ENCODE measurements at places on chromosomes 5 and 9. TPM values are rescaled to one million over a fixed set of nuclear protein-coding genes. Genes with fewer than 3 reads are reported as not detected.

DNA sequence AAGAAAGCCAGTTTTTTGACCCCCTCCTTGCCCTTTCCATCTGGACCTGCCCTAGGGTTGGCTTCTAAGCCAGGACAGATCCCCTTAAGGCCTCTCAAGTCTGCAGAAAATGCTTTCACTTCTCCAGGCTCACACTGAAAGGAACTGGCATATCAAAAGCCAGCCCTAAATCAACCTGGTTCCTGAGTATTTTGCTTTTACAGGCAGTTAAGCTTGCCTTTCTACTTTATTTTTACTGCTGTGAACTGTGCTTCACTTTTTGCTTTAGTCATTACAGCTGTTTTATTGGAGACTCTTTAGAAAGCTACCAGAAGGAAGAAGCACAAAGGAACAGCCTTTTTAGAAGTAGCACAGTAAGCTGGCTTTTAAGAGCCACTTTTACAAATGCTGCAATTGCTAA lies 5.0 kb downstream of the TARS1 start:
- DNase-seq, result no peak

GRCh38 chr9:136117916-136118319 lies 757 bp downstream of the TMEM250 start:
- no peak for DNase-seq

BAAT gene
- not detected for total RNA-seq

- no peak for DNase-seq
These were observed 58.4 kb downstream of the SLC1A3 start for GRCh38 chr5:36664766-36665165.

DNA sequence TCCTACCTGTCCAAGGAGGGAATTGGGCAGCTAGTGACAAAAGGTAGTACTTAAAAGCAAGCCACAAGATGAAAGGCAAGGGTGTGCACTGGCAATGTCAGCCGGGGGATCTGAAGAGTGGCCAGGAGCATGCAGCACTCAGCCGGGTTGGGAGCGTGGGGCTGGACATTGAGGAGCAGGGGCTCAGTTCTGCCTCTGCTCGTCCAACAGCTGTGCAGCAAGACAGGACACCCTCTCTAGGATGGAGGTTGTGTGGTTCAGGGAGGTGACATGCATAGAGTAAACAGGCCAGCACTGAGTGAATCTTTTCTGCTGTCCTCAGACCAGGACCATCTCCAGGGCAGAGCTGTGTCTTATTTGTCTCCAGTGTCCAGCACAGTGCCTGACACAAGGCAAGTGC lies 235.3 kb downstream of the CRB2 start:
- DNase-seq, result no peak

CD74 gene
- total RNA-seq, result 24.3 TPM

ANXA1 gene
- total RNA-seq, result 682 TPM

GRCh38 chr5:96577909-96578308 lies 84.3 kb upstream of the CAST start:
- DNase-seq, result no peak

GRCh38 chr9:125593581-125594222 lies 113.3 kb downstream of the MAPKAP1 start:
- DNase-seq, result no peak

- no peak for DNase-seq
These were observed 672 bp upstream of the KCNT1 start for GRCh38 chr9:135701067-135701958.

DNA sequence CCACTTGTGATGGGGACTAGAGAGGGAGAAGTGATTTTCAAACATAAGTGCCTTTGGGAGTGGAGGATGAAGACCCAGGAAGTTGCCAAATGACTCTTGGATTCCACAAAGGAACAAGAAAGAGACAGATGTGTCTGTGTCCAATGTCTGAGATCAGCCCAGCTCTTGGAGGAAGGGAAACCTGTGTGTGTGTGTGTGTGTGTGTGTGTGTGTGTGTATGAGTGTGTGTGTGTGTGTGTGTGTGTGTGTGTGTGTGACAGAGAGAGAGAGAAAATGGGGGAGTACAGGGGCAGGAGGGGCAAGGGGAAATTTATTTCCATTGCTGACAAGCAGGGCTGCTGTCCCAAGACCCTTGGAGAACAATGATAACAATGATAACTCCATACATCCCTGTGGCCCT lies 72.0 kb downstream of the PSD2 start:
- DNase-seq, result no peak

- no peak for DNase-seq
These were observed 211.2 kb downstream of the NXNL2 start for GRCh38 chr9:88746029-88746742.

- no peak for DNase-seq
These were observed 159.5 kb downstream of the RAPGEF6 start for GRCh38 chr5:131475541-131475941.

SOWAHA gene
- total RNA-seq, result not detected

GRCh38 chr9:91191411-91192380 lies 170.0 kb downstream of the AUH start:
- DNase-seq, result no peak

GRCh38 chr9:134628354-134628736 lies 13.3 kb upstream of the COL5A1 start:
- DNase-seq, result no peak

SPINK13 gene
- total RNA-seq, result not detected

GRCh38 chr5:88831816-88832215 lies 51.2 kb downstream of the MEF2C start:
- DNase-seq, result no peak

- DNase-seq, result no peak
These were observed 586 bp downstream of the HMGXB3 start for GRCh38 chr5:150000990-150001659.

GRCh38 chr9:126538550-126538949 lies 75.2 kb upstream of the LMX1B start:
- DNase-seq, result no peak

DNA sequence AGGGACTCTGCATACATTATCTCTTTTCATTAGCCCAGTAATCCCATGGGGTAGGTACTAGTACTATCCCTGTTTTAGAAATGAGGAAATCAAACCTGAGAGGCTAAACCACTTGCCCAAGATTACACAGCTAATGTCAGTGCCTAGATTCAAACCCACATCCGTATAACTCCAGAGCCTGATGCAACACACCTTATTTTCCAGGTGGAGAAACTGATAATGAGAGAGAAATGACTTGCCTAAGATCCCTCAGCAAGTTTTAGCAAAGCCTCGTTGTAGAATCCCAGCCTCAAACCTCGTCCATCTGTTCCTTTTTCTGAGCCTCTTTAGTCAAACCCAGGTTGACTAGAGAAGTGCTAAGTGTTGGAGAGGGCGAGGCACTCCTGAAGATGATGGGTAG lies 1.1 kb upstream of the ADAM19 start:
- DNase-seq, result no peak

NR5A1 gene
- not detected for total RNA-seq

GRCh38 chr9:109889456-109889855 lies 109.5 kb downstream of the PALM2AKAP2 start:
- DNase-seq, result no peak

DNA sequence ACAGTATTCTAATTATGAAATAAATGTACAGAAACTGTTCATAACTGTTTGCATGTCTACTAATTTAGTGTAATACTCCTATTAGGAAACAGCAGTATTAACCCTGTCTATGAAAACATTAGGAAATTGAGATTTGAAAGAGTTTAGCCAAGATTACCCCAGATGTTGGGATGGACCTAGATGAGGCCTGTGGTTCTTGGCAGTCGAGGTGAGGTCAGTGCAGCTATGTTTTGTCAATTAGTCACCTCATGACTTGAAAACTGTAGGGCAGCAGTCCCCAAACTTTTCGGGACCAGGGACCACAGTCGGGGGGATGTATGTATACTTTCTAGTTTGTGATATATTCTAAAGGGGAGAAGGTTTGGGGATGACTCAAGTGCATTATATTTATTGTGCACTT lies 4.7 kb downstream of the LNPEP start:
- DNase-seq, result no peak

- no peak for DNase-seq
These were observed 1.6 kb upstream of the DNLZ start for GRCh38 chr9:136364942-136365774.

DNA sequence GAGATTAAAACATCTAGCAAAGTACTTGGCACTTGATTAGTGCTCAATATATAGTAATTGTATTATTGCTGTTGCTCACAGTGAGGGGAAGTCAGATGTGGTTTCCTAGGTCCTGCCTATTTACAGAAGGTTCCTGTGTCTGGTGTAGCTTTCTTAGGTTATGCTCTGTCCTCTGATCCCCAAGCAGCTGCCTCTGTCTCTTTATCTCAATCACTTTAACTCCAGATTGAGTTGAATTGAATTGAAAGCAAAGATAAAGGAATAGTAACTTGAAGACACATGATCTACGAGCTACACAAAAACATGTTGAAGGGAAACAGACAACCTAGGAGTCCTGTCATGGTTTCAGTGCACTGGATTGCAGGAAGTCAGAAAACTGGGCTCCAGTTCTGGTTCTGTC lies 113.9 kb upstream of the ADAMTSL1 start:
- DNase-seq, result no peak

CER1 gene
- total RNA-seq, result not detected

- DNase-seq, result peak; percentile 18
These were observed 232.3 kb upstream of the TBCA start for GRCh38 chr5:78008356-78008967.

NRG2 gene
- 0.39 TPM for total RNA-seq

DNA sequence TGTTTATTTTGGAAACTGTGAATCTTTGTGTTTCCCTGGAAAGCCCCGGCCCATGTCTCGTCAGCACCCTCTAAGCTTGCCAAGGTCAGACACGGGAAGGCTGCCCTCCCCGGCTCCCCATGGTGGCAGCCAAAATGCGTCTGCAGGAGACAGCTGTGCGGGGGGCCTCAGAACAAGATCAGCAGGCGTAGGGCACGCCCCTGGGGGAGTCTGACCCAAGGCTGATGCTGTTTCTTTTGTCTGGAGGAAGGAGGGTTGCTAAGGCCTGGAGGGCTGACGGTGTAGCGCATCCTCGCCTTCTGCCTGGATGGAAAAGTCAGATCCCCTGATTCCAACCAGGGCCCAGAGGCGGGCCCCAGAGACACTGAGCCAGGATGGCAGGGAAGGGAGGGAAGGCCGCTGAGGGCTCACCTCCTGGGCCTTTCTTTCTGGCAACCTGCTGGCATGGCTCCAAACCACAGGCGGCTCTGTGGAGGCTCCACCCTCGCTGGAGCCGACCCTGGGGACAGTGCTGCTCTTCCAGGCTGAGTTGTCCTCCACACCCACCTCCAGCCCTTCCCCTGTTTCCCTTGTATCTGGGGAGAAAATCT lies 57.2 kb downstream of the OLFM1 start:
- no peak for DNase-seq

- DNase-seq, result no peak
These were observed 907 bp downstream of the HMCN2 start for GRCh38 chr9:130266236-130267098.

ATP10B gene
- total RNA-seq, result not detected

- no peak for DNase-seq
These were observed 18.7 kb upstream of the ROPN1L start for GRCh38 chr5:10423022-10423421.

- DNase-seq, result no peak
These were observed 12.5 kb downstream of the QRFP start for GRCh38 chr9:130884111-130884531.

DNA sequence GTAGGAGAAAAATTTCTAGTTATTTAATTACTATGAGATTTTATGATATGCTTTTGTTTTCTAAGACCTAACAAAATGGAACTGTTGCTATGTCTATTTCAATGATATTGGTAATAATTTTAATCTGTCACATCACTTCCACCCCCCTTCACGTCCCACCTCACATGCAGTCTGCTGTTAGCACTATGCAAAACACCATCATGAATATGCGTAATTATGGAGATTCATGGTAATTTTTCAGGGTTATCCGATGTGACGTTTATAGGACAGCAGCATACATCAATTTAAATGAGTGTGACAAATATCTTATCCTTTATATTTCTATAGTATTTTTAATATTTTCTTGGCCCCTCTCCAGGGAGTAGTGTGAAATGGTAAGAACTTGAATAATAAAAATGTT lies 283.8 kb upstream of the TMEM161B start:
- no peak for DNase-seq

GRCh38 chr9:136722093-136722968 lies 10.0 kb downstream of the DIPK1B start:
- no peak for DNase-seq

ADAMTSL2 gene
- 0.05 TPM for total RNA-seq

TIMD4 gene
- total RNA-seq, result not detected

RNF38 gene
- total RNA-seq, result 26.4 TPM

STKLD1 gene
- 0.06 TPM for total RNA-seq

- DNase-seq, result no peak
These were observed 33.9 kb downstream of the LMNB1 start for GRCh38 chr5:126810596-126811380.

DNA sequence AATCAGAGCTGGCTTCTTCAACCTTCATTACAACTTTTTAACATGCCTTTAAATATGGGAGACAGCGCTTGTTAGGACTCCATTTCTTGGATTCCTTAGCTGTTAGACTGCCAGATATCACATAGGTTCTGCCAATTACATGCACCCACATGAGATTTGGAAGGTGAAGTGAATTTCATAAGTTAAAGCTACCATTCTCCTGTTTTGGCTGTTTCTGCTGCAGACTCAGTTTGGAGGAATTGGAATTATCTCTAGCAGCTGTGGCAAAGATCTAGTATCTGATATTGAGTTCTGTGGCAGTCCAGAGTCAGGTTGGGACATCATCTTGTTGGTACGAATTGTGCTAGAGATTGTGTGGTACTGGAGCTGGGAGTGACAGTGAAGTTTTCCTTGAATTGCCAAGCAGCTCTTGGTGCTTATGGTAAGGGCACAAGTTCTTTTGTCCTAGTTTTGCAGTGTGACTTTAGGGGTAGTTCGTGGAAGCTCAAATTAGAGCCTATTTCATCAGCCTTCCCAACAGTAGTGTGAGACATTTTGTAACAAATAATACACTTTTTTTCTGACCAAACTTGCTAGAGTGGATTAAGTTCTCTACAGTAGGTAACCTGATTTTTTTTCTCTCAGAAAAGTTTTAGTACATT lies 9.1 kb upstream of the PJA2 start:
- DNase-seq, result no peak

DNA sequence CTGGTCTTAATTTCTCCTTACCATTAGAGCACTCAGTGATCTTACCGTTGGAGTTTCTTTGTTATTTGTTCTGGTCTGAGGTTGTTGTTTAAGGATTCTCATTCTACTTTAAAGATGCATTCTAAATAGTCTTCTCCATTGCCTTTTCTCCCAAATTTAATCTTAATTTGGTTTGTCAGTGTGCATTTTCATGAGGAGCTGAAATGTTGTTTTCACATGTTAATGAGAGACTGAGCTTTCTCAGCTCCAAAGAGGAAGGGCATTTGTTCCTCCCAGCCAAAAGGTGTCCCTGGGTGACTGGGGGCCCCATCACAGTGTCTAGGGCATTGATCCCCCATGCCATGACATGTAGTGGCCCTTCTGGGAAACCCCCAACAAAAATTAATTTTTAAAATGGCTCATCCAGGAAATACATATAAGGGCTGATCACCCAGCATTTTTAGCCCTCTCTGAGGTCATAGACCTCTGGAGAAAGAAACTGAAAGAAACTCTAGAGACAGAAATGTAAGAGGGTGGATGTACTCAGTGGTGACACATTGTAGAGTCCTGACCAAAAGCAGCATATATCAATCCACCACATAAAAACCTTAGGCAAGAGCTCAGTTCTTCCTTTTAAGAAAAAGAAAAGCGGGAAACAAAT lies 240.4 kb upstream of the RAI14 start:
- DNase-seq, result no peak

All from glomerular endothelial cell (primary cell).